Activated T-cell treated with anti-CD3 and anti-CD28 coated beads, Interleukin-2, amount 50 U/mL, for 4 hours (primary cell): ENCODE measurements at places on chromosomes 12 and 14. TPM values are rescaled to one million over a fixed set of nuclear protein-coding genes. Genes with fewer than 3 reads are reported as not detected.
A peak's percentile ranks its signal among the peaks of the same experiment; 100 is the strongest.

MUCL1 gene
- total RNA-seq: 0.63 TPM

DNA sequence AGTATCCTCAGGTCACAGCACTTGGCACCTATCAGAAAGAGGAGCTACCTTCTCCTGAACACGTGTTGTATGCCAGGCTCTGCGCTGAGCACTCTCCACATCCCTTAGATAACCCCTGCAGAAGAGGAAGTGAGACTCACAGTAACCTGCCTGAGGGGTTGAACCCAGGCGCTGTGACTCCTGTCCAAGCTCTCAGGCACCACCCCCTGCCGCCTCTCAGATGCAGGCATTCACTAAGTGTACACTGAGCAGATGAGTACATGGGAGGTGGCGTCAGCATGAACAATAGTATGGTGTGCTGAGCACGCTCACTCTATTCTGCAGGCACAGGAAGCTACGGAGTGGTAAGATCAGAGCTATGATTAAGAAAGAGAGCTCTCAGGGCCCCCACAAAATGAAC, 21.0 kb upstream of the RIC8B start:
- peak; percentile 53 for DNase-seq

GRCh38 chr14:102241147-102241546, 63.8 kb downstream of the MOK start:
- no peak for DNase-seq

DNA sequence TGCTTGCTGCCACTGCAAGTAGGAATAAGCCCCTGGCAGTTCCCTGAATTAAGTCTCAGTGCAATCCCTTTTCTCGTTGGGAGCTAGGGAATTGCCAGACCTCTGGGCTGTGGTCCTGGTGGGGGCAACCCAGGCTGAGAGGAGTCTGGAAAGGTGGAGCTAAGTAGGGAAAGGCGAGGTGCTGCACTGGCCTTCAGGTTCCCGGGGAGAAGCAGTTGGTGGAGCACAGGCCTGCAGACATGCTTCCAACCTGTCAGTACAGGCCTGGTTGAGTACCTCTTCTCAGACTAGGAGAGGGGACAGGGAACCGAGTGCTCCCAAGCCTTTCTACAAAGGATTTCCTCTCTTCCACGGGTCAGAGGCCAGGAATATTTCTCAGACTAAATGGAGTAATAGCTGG, 1.5 kb downstream of the NRIP2 start:
- DNase-seq: no peak

DNA sequence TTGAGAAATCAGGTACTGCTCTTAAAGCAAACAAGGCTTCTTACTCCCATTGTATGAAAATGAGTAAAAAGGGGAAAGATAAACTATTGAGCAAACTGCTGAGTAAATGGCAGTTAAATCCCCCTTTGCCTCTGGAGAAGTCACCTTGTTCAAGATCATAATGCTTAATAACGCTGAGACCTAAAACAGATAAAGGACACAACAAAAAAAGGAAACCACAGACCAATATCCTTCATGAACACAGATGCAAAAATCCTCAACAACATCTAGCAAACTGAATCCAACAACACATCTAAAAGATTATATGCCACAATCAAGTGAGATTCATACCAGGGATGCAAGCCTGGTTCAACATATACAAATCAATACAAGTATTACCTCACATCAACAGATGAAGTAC, 109.0 kb upstream of the MDM1 start:
- no peak for DNase-seq

DNA sequence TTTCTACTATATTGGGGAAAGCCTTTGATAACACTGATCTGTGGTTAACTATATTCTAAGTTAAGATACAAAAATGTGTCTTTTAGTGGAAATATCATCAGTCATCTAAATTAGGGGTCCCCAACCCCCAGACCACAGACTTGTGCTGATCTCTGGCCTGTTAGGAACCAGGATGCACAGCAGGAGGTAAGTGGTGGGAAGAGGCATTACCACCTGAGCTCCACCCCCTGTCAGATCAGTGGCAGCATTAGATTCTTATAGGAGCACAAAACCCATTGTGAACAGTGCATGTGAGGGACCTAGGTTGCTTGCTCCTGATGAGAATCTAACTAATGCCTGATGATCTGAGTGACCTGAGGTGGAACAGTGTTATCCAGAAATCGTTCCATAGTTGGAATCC, 28.3 kb upstream of the LIN7A start:
- DNase-seq: no peak

MYH6 gene
- total RNA-seq: not detected

DIO2 gene
- total RNA-seq: not detected

- no peak for DNase-seq
Observed at GRCh38 chr12:67645601-67646000, 2.9 kb upstream of the DYRK2 start.

DNA sequence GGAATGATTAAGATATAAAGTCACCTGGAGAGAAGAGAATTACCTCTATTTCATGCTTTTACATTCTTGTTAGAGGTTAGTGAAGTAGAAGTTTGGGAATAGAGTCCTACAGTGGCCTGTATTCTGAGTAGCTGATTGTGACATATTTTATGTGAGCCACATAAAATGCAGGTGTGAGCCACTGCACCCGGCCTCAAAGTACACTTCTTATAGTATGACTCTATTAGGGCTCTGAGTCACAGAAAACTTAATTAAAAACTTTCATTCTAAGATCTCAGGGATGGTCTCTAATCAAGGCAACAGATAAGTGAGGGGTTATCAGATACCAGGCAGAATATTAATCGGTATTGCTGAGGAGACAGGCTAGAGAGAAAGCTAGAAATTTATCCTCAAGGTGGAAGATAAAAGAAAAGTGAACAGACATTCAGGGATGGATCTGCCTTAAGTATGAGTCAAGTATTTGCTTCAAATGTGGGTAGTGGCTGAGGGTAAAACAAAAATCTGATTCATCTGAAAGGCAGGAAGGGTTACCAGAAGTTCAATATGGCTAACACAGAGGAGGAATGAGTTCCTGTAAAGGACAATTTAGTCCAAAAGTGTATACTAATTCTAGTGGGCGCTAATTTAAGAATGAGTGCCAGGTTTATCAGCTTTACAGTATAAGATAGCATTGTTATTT, 5.5 kb upstream of the G2E3 start:
- DNase-seq: no peak

DNA sequence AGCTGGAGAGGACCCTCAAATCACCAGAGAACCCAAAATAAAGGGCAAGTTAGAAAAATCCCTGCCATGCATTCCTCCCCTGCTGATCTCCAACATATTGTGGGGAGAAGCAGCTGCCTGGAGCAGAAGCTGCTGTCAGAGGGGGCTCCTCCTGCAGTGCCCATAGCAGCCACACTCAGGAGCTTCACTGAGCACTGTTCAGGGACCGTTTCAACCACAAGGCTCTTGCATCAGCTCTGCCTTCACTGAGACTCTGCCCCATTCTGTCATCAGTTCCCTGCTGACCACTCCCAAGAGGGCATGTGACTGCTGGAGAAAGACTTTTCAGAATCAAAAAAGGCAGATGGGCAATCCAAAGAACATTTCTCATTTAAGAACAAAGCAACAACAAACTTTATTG, 392.7 kb downstream of the GALC start:
- DNase-seq: no peak

FOXN4 gene
- not detected for total RNA-seq

- DNase-seq: no peak
Observed at GRCh38 chr12:26954027-26954426, 15.8 kb downstream of the FGFR1OP2 start.

GRCh38 chr12:18643681-18644080, 94.1 kb downstream of the PLCZ1 start:
- DNase-seq: no peak

GRCh38 chr12:57044889-57045288, 5.0 kb downstream of the MYO1A start:
- DNase-seq: no peak

RGS6 gene
- 0.03 TPM for total RNA-seq

RNASE7 gene
- total RNA-seq: not detected

GRCh38 chr12:121096199-121096798, 36.4 kb upstream of the P2RX7 start:
- no peak for DNase-seq

- no peak for DNase-seq
Observed at GRCh38 chr14:63974176-63974575, 121.4 kb downstream of the SYNE2 start.

DNA sequence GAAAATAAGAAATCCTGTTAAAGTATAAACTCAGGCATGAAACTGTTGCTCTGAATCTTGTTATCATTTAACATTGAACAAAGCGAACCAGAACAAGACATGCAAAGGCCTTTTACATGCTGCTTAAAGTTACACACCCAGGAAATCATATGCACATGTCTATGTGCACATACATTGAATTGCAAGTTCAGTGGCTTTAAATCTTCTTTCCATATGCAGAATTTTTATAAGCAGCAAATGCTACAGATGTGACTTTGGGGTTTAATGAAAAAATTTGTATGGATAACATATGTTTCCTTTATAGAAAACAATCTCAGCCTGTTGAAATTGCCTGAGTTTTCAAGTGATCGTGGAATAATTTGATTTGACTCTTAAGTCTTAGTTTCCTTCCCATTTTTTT, 193.9 kb downstream of the AEBP2 start:
- DNase-seq: no peak

DNA sequence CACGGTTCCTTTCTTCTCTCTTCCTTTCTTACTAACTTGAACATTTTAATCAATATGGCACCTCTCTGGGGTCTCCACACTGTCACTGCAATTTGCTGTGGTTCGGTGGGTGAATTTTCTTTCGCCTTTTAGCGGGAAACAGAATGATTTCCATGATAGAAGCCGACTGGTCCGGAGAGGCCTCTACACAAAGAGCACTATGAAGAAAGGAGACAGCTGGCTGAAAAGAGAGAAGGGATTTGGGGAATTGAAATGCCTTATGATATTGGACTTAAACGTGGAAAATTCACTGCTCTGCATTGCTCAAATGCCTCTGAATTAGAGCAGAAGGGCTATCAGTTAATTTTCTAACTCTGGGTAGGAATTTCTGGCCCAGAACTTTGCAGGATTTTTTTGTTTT, 55.9 kb downstream of the KCNA5 start:
- no peak for DNase-seq

DNA sequence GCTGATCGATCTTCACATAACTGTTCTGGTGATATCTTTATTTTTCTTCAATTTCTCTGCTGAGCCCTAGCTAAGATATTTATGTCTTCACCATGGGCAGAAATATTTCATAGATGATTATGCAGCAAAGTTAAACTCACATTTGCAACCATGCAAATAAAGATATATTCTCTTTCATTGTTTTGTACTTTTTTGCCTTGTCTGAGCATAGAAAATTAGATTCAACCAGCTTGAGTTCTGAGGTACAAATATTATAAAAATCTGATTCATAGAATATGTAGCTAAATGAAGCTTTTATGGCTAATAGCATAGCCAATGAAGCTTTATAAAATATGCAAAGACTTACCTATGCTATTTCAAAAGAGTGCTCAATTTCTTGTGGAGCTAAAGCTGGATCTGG, at the start of gene TAS2R13:
Gene TAS2R13, minus strand, starts transcription at position 101 of the 400 bp plus-strand sequence. CDS start 264 bp downstream, outside the sequence.
- DNase-seq: no peak

- no peak for DNase-seq
Observed at GRCh38 chr14:69267492-69267891, 7.5 kb downstream of the GALNT16 start.

DNA sequence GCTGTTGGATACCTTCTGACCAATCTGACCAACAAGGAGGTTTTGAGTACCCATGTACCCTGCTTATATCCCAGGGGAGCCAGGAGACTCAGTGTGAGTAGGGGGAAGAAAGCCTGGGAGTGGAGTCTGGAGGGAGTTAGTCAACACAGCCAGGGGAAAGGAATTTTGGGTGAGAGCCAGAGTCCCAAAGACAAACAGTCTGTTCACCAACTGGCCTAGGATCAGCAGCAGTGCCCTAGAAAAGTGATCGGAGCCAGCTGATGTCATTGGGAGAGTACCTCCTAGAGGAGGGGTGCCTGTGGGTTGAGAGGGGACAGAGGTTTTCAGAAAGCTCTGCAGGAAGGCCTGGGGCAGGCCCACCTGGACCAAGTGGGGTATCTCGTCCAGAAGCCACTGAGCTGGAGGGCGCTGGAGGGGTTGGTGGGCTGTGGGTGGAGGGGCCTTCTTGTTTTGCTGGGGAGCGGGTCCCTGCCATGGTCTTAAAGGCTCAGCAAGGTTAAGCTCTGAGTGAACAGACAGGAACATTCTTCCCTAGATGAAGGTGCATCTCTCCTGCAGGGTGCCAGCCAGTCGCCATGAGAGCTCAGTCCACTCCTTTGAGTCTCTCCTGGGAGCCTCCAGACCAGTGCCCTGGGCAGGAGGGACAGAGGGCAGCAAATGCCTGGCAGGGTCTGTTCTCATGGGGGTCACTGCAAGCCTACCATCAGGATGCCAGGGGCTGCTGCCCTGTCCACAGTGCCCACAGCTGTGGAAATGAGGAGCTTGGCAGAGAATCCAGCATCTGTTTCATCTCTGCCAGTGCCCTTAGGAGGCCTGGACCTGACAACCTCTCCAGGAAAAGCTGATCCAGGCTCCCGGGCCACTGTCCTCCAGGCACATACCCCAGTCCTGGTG, 63.6 kb downstream of the CHGA start:
- no peak for DNase-seq

NUAK1 gene
- total RNA-seq: 0.03 TPM

- no peak for DNase-seq
Observed at GRCh38 chr12:112169161-112169872, 44.0 kb downstream of the TRAFD1 start.

DNA sequence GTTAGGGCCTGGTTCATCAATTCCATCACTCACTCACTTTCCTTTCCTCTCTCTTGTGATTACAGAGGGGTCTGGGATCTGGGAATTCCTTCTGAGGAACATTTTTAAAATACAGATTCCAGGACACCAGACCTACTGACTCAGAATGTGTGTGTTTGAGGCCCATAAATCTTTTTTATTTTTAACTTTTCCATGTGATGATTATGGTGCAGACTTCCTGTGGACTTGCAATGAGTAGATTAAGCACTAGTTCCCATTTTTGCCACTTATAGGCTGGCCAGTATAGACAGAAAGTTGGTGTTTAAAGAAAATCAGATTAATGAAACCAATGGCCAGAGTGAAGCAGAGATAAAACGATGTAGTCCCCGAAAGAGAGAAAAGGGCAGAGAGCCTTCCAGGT, 28.1 kb downstream of the SLC41A2 start:
- no peak for DNase-seq

DNA sequence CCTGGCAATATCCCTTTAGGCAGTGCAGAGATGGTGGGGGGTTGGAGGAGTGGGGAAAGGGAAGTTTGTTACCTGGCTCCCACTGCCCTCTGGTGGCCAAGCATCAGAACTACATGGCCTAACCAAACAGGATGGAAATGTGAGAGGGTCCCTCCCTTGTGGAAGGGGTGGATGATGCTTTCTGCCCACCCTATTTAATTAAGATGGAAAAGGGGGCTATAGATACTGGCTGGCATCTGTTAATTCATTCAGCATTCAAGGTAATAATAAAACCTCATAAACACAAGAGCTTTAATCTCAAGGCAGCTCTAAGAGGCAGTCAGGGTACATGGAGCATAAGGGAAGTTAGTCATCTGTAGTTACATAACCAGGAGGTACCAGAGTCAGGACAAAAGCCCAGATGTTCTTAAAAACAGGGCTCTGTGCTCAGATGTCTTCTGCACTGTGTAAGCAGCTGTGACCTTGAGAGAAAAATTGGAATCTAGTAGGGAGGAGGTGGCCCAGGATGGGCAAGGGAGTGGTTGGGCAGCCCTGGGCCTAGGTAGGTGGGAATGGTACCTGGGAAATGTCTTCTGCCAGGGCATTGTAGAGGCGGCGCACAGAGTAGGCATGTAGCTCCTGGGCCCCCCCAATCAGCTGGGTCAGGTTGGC, 4.6 kb downstream of the AP1G2 start:
- peak; percentile 60 for DNase-seq

ADGRD1 gene
- total RNA-seq: not detected

NTF3 gene
- total RNA-seq: not detected

RTL1 gene
- total RNA-seq: not detected

DTX1 gene
- 5.2 TPM for total RNA-seq

WNT1 gene
- not detected for total RNA-seq
